ENCODE measurements at places on chromosomes 6 and 20. TPM values are rescaled to one million over a fixed set of nuclear protein-coding genes. Genes with fewer than 3 reads are reported as not detected.

The LTA gene
- not detected for total RNA-seq

The TUBB1 gene
- not detected for total RNA-seq

The SMIM28 gene
- total RNA-seq = not detected

The PRSS35 gene
- total RNA-seq = not detected

The STMN3 gene
- total RNA-seq = 41.1 TPM

The SSTR4 gene
- total RNA-seq = not detected

The PSORS1C2 gene
- not detected for total RNA-seq

The SLC2A10 gene
- total RNA-seq = 11.9 TPM

The RPP21 gene
- total RNA-seq = 74.3 TPM

The OOEP gene
- 0.41 TPM for total RNA-seq

The CSE1L gene
- total RNA-seq = 64.9 TPM

The ID1 gene
- 27.5 TPM for total RNA-seq

The C20orf144 gene
- not detected for total RNA-seq

The RWDD2A gene
- 4.3 TPM for total RNA-seq

The ZBTB46 gene
- 7.2 TPM for total RNA-seq

The OVOL2 gene
- total RNA-seq = 3.1 TPM

The DLK2 gene
- total RNA-seq = not detected

The SAPCD1 gene
- 2.2 TPM for total RNA-seq

The KCNS1 gene
- 4.3 TPM for total RNA-seq

The MRPS18A gene
- total RNA-seq = 78.9 TPM

The FITM2 gene
- 5.5 TPM for total RNA-seq

The MAP3K7 gene
- 22.6 TPM for total RNA-seq

The ADAM33 gene
- 0.41 TPM for total RNA-seq

The NKX2-4 gene
- not detected for total RNA-seq

The MUC22 gene
- not detected for total RNA-seq

The FAM83C gene
- total RNA-seq = not detected

The CPXM1 gene
- total RNA-seq = 68.7 TPM

The DLL1 gene
- 4.2 TPM for total RNA-seq

The IRF4 gene
- total RNA-seq = 0.21 TPM

The SLC25A27 gene
- 0.68 TPM for total RNA-seq

The RIPK1 gene
- 20.5 TPM for total RNA-seq

The CDH4 gene
- total RNA-seq = 50.9 TPM

The UNC93A gene
- not detected for total RNA-seq

The FOXQ1 gene
- total RNA-seq = 6.9 TPM

The BCAS4 gene
- 28.0 TPM for total RNA-seq

The FRK gene
- 2.9 TPM for total RNA-seq

The TBXT gene
- total RNA-seq = not detected

The ZBTB12 gene
- 4.9 TPM for total RNA-seq

The EIF6 gene
- 332 TPM for total RNA-seq

The GJA10 gene
- total RNA-seq = not detected

The CALHM5 gene
- 0.34 TPM for total RNA-seq

The PPP1R14C gene
- 37.0 TPM for total RNA-seq

The HLA-DQA2 gene
- total RNA-seq = not detected
